ENCODE measurements at places on chromosomes 3 and 15.

GRCh38 chr3:163838769-163839168, 1239.5 kb downstream of the SI start:
- DNase-seq, result no peak

- DNase-seq, result no peak
Measured at GRCh38 chr3:107579371-107579770, 56.6 kb downstream of the BBX start.

GRCh38 chr3:115930922-115931321, 307.6 kb downstream of the GAP43 start:
- DNase-seq, result no peak

DNA sequence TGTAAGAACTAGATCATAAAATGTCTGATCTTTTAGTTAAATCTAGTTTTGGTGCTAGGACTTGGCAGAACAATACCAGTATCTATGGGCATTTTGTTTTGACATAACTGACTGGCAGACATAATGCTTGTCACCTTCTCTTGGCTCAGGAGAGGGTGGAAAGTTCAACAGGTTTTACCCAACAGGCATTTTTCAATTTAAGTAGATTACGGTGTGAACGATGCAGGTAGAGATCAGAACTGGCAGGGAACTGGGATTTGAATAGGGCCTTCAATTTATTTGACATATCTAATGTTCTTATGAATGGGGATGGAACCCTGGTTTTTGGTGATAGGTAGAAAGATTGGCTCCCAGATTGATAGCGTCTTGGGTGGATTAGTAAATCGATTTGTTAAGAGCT, 351.0 kb downstream of the FEZF2 start:
- no peak for DNase-seq

- DNase-seq, result no peak
Measured at GRCh38 chr3:160748231-160748630, 7.8 kb upstream of the PPM1L start.

DNA sequence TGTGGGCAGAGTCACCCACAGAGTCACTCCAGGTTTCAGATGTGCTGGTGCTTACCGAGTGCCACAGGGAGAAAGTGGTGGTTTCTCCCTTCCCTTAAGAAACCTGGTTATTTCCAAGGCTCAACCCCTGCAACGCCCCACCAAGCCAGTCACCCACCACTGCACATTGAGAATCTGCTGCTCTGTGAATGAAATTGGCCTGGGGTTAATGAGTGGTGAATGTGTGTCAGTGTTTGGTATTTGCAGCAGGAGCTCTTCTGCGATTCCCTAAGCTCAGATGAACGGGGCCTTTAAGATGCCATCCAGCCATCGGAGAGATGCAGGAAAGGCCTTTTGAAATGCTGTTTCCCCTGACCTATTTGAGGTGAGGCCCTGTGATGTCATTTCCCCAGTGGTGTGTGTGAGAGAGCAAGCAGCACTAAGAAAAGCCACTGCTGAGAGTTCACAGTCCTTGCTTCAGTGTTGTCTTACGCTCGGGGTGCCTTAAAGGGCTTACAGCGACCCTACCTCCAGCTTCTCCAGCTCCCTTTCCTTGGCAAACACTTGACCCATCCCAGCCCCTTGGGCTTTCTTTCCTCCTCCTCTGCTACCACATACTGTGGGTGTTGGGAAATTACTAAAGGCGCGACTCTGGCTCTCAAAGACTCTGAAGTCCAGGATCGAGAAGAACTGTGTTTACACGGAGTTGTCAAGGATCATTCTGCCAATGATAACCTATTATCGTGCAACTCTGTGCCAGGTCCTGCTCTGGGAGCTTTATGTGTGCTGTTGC, 68.9 kb downstream of the SMAD3 start:
- no peak for DNase-seq

DNA sequence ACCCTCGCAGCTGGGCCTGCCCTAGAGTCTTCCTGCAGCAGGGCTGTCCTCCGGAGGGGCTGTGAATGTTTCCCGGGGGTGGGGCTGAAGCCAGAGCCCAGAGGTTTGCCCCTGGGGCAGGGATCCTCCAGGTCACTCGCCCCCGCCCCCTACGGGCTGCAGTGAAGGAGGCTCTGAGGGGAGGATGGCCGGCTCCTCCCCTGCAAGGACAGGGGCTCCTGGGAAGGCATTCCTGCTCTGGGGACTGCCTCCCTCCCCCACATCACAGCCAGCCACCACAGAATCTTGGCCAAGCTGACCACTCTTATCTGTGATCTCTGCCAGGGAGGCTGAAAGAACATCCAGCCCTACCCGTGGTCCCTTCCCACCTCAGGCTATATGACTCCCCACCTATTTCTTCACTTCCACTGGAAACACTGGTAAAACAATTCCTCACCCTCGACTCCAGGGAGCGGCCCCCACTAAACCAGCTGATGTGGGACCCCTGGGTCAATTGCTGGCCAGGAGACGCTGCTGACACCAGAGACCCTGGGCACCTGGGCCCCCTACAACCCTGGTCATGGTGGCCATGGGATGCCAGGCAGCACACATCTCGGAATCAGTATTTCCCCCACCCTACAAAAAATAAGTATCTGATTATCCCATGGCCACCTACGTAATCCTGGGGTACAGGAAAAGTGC, 66.0 kb downstream of the HMCES start:
- DNase-seq, result no peak

DNA sequence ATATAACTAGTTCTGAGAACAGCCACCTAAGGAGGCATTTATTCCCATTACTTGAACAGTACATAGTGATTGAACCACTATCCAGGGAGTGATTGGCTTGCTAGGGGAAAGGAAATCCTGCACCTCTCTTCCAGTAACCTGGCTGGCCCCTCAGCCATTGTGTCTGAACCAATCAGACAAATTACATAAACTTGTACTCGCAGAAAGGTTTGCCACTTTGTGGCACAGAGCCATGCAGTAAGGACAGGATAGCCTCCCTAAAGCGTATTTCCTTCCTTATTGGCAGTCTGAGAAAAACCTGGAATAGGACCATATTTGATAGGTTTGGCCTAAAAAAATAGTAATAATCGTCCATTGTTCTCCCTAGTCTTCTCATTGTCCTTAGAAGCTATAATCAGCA, 19.0 kb downstream of the CMSS1 start:
- no peak for DNase-seq

DNA sequence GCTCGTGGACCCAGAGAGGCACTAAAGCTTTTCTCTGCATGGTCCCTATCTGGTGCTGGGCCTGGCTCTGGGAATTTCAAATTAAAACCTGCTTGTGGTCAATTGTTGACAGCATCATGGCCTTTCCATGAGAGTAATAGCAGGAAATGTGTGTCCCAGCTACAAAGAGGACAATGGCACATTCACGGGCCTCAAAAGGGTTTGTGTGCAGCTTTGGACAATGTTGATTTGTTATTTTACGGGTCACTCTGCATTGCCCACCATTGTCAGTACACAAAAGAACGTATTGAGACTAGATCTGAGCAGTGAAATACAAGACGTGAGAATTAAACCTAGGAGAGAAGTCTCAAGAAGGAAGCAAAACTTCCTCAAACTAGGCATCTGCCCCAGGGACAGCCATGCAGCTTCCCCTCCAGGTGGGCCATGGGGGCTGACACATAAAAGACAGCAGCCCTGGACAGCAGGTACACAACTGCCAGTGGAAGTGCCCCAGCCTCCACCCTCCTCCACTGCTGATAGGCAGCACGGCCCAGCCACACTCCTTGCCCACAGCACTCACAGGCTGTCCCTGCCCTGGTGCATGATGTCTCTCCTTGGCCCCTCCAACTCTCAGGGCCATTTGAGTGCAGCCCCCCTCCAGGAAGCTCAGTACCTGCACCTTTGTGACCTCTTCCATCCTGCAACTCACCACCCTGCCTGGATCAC, 15.9 kb upstream of the LTF start:
- peak; percentile 80 for DNase-seq

- DNase-seq, result no peak
Measured at GRCh38 chr3:39752751-39753150, 56.7 kb upstream of the MYRIP start.

DNA sequence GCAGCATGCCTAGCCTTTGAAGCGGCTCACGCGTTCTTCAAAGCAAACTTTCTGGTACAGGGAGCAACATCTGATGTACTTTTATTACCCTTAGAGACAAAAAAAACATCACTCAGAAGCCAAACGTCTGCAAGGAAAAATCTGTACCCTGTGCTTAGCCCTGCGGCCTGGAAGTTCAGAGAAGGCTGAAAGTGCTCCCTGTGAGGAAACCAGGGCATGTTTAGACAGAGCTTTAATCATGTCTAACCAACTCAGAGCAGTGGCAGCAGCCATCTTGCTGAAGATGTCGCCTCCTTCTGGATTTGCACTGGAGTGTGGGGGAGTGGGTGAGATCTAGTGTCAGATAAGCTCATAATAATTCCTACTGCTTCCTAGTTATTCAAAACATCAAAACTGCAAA, 170.4 kb downstream of the P3H2 start:
- DNase-seq, result no peak

- DNase-seq, result no peak
Measured at GRCh38 chr3:71103430-71103921, 480.1 kb downstream of the FOXP1 start.

- DNase-seq, result no peak
Measured at GRCh38 chr15:67401336-67401735, 119.6 kb upstream of the C15orf61 start.
